Kidney epithelial cell (primary cell): ENCODE measurements at places on chromosomes 6 and 20. TPM values are rescaled to one million over a fixed set of nuclear protein-coding genes. Genes with fewer than 3 reads are reported as not detected.

- no peak for DNase-seq
These were observed 44.2 kb upstream of the TIAM2 start for GRCh38 chr6:154950979-154951344.

- DNase-seq, result no peak
These were observed 66.4 kb downstream of the SLC2A10 start for GRCh38 chr20:46775806-46776205.

DNA sequence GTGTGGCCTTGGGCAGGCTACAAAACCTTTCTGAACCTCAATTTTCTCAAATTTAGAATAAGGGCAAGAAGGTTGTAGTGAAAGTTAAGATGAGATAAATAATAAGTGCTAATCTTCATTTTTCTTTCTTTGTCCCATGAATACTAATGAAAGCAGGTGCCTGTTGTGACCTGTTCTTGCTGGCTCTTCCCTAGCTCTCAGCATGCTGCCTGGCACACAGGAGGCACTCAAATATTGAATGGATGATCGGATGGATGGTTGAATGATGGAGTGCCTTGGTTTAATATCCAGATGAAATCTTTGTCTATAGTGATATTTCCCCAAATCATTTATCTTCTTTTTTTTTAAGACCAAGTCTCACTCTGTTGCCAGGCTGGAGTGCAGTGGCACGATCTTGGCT is 15.0 kb downstream of the PBOV1 start:
- no peak for DNase-seq

DNA sequence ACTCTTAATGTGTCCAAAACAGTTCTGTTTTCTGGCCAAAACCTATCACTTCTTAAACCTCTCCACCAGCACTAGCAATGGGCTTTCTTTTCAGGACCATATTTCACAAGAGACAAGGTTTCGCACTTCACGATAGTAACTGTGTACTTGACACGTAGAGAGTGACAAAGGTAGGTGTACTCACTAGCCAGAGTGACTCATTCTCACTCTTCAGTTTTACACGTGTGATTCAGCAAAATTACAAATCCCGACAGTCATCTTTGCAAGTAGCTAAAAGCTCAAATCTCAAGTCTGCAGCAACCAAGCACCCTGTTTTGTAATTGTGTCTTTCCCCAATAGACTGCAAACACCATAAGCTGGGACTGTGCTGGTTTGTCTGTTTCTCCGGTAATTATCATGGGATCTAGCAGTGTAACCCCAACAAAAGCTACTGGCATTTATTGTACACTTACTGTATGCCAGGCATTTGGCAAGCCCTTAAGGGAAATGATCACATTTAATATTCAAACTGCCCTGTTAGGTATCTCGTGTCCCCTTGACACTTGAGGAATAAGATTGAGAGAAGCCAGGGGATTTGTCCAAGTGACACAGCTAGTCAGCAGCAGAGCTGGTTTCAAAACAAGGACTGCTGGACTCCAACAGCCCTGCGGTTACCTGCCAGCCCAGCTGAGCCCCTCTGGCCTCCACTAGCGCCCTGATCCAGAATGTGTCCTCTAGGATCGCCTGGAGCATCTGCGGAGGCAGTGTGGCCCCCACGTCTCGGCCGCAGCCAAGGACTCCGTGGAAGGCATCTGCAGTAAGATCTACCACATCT is 9.9 kb downstream of the PCIF1 start:
- DNase-seq, result no peak

DNA sequence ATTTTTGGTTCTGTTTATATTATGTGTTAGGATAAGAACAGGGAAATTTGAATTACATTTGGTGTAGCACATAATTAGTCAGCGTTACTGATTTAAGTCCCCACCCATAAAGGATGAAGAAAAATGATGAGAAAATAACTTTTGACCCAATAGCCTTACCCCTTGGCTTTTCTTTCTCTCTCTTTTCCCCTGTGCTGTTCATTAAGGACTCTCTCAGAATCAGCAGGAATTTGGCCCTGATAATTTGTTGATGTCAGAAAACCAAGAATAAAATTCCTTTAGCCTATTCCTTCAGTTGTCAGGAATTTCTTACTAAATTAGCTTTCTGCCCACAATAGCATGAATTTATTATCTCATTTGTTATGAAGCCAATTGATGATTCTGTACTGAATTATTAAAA is 18.5 kb downstream of the PLCB1 start:
- no peak for DNase-seq

The BNIP5 gene
- 0.07 TPM in 1 of 2 replicates, not detected in the other for total RNA-seq

The OPRM1 gene
- total RNA-seq, result not detected in 2 replicates

The SLC52A3 gene
- 2.7 and 2.8 TPM in 2 replicates for total RNA-seq
